ENCODE measurements at places on chromosomes 12 and 14.

GRCh38 chr12:107767466-107767865, 6.5 kb upstream of the PRDM4 start:
- DNase-seq: no peak

GRCh38 chr12:41515953-41516352, 327.8 kb downstream of the PDZRN4 start:
- DNase-seq: no peak

DNA sequence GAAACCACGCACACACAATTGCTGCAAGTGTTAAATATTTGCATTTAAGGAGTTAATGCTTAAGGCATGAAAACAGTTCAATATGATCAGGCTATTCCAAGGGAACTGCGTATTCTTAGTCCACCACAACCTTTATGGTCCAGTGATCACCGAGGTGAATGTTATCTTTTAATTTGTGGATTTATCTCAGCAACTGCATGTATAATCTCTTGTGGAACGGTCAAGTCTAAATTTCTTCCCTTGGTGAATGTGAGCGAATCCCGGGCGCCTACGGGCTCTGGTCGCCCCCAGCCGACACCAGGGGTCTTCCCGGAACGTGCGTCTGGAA, 999 bp upstream of the AK7 start:
- no peak for DNase-seq

DNA sequence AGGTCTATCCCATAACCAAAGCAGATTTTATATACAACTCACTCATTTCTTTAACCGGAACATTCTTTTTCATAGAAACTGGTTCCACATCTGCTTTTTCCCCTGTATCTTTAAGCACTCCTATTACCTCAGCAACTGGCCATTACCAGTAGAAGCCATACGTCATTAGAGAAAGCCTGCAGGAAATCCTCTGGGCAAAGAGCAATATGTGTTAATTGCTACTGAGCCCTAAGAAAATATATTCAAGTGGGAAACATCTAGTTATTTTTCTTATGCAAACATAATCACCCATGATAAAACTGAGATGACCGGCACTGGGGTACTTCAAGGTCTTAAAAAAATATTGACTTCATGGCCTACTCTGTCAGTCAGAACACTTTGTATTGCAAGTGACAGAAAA, 28.2 kb upstream of the CPSF6 start:
- no peak for DNase-seq

DNA sequence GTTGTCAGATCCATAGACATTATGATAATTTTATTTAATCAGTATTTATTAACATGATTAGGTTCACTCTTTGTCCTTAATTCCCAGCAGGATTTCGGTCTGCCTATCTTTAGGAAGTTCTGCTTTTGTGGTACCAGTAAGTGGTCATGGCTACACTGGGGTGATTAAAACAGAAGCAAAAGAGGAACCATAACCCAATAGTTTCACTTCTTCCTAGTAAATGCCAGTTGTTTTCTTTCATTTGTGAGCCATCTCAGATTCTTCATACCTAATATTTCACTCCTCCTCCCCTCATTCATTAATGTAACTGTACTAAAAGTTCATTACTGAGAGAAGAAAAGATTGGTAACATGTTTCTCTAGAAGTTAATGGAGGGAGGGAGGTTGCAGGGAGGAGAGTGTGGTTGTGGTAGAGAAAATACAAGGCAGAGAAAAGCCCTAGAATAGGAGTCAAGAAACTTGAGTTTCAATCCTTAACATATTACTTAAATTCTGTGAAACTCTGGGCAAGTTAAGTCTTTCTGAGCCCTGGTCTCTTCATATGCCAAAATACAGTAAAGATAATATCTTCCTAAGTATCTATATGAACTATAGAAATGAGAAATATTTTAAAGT, 101.2 kb downstream of the PEBP1 start:
- DNase-seq: no peak

DNA sequence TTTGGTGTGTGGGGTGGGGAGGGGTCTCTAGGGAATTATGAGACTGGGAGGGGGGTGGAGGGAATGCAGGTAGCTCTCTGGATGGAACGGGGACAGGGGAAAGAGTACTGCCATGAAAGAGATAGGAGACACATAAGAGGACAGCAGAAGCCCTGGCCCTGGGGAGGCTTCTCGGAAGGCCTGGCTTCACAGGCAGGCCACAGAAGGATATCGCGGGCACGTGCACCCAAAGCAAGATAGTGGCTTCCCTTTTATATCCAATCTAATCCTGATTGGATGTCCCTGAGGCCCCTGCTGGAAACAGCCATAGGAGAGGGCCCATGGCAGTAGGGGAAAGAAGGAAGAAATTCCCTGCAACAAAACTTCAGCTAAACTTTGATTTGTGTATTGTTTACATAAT, 113.5 kb downstream of the GCH1 start:
- no peak for DNase-seq

DNA sequence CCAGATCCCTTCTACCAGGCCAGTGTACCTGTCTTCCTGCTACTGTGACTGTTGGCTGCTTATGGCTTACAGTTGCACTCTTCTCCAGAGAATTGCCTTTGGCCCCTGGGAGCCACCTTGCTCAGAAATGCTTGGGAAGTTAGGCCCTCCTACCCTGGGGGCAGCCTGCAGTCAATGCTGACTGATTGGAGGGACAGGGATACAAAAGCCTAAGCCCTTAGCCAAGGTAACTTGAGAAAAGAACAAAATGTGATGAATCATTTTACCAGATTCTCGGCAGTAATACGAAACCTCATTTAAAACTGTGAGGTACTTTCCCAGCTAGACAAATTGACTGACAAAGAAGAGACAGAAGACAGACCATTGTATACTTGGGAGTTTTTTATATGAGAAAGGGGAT, 47.3 kb downstream of the PTCSC3 start:
- no peak for DNase-seq

- no peak for DNase-seq
Observed at GRCh38 chr14:59707778-59708561, 131.4 kb upstream of the CCDC175 start.

- no peak for DNase-seq
Observed at GRCh38 chr14:24609655-24610344, at the start of gene GZMH. GZMH (minus strand) TSS chr14:24609685; CDS start chr14:24609613, 72 bp downstream.

DNA sequence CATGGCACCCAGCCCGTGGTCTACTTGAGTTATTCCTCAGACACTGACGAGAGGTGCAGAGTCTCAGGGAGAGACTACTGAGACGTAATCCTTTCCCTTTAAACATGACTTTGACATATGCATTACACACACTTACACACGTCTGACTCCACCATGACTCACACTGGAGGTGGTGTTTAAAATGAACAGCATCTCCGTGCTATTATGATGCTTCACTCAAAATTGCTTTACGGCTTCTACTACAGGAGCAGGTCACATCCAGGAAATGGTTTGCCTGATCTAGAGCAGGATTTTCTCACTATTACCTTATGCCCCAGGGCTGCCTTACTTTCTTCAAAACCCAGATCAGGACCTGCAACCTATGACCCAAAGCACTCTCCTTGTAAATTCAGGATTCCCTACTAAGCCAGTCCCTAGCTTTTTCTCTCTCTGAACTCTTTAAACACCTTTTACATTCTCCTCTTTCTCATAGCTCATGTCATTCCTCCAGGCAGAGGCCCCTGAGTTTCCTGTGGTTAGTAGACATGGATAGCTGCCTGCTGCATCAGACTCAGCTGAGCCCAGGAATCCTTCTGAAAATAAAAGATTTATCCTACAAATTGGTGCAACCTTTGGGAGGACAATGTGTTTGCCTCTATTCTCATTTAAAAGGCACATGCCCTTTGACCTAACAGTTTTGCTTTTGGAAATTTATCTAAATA, 31.2 kb downstream of the TMCC3 start:
- no peak for DNase-seq

DNA sequence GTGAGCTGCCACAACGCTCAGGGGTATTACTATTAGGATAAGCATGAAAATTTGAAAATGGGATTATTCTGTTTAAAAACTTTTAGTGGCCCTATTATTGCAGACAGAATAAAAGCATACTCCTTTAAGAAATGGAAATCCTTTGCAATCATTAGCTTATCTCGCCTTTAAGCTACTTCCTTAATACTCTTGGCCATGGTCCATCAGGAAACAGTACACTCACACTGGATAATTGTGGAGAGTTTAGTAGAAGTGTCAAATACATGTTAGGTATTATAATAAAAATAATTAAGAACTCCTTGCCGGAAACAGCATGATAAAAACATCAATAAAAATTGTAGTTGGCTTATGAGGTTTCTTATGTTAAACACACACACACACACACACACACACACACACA, 100.4 kb upstream of the PPFIA2 start:
- DNase-seq: no peak

GRCh38 chr12:77115471-77115870, 50.1 kb upstream of the E2F7 start:
- DNase-seq: no peak

- DNase-seq: no peak
Observed at GRCh38 chr12:52319097-52319496, 2.1 kb downstream of the KRT83 start.

- DNase-seq: no peak
Observed at GRCh38 chr14:95007921-95008320, 149.4 kb downstream of the DICER1 start.

DNA sequence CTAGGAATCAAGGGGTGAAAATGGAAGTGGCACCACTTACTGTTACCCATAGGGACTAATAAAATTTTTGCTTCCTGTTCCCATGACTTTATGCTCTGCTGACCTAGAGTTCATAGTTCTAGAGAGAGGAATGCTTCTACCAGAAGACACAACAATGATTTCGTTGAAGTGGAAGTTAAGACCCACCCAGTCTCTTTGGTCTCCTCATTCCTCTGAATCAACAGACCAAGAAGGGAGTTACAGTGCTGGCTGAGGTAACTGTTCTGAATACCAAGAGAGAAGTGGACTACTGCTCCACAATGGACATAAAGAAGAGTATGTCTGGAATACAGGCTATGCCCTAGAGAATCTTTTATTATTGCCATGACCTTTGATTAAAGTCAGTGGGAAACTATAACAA, 23.5 kb upstream of the DYRK2 start:
- no peak for DNase-seq
